ENCODE measurements at places on chromosomes 11 and 22.

DNA sequence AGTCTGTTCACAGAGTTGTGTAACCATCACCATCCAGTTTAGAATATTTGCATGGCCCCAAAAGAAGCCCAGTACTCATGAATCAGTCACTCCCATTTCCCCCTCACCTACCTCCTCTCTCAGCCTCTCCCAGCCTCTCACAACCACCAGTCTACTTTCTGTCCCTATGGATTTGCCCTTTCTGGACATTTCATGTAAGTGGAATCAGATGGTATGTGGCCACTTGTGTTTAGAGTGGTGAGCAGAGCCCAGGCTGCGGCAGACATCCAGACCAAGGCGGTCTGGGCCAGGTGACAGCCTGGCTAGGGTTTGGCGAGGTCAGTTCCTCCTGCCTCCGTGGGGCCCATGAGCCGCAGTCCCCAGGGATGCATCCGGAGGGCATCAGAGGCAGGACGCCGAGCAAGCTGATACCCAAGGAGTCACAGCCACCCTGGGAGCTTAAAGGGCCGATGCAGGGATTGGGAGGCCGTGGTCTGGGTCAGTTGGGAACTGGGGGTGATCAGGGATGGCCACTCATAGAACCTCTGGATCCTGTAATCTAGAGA, 53.3 kb upstream of the CLDN5 start:
- DNase-seq: no peak

GRCh38 chr11:1122664-1123002, 35.1 kb upstream of the MUC5AC start:
- DNase-seq: no peak

DNA sequence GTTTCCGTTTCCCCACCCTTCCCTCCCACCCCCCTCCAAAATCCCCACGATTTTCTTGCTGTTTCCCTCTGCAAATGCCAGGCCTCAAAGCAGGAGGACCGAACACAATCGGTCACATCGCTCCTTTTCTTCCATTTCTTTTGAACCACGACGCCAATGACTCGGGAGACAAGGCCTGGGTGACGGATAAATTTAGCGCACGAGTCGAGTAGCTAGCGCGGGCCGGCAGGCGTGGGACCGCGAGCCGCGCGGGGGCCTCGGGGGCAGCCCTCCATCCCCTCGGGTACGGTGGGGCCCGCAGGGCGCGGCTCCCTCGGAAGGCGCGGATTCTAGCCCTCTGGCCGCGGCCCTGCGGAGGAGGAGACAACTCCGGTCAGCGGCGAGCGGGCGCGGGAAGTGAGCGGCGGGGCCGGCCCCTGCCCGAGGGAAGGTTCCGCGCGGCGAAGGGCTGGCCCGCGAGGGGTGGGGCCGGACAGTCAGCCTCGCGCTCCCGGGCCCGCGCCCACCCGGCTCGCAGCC, 414 bp downstream of the JOSD1 start:
- peak; percentile 76 for DNase-seq

DNA sequence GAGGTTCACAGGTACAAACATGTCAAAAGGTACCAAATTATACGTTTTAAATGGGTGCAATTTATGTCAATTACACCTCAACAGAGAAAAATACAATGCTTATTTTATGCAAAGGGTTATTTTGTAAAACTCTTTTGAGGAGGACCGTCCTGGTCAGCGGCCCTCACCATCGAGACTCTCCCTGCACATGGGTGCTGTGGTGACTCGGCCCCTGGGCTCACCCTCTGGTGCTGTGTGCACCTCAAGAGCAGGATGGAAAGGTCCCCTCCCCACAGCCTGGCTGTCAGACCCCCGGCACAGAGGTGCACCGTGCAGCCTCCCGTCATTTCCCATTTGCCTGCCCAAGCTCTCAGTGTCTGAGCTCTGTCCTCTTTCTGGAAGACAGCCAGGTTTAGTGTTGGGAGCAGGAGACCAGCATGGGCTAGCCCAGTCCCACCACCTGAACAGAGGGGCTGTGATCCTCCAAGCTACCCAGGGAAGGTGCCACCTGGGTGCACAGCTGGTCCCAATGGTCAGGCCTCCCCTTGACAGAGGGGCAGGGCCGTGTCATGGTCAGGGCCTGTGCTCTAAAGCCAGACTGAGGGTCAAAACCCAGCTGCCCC, 41.8 kb upstream of the PRODH start:
- no peak for DNase-seq

DNA sequence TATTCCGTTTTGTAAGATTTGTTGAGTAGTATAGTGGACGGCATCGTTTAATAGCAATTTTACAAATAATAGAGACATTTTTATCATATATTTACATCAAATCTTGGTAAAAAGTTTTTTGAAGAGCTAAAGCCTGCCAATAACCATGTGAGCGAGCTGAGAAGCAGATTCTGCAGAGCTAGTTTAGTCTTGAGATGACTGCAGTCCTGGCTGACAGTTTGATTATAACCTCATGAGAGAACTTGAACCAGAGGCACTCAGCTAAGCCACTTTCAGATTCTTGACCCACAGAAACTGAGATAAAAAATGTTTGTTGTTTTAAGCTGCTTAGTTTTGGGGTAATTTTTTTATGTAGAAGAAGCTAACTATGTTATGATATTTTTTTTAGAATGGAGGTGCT, 78.9 kb downstream of the PDE3B start:
- DNase-seq: no peak

GRCh38 chr22:45757068-45757467, 85.4 kb downstream of the ATXN10 start:
- peak; percentile 20 for DNase-seq

GRCh38 chr11:44923806-44924205, 26.9 kb downstream of the TP53I11 start:
- no peak for DNase-seq

DNA sequence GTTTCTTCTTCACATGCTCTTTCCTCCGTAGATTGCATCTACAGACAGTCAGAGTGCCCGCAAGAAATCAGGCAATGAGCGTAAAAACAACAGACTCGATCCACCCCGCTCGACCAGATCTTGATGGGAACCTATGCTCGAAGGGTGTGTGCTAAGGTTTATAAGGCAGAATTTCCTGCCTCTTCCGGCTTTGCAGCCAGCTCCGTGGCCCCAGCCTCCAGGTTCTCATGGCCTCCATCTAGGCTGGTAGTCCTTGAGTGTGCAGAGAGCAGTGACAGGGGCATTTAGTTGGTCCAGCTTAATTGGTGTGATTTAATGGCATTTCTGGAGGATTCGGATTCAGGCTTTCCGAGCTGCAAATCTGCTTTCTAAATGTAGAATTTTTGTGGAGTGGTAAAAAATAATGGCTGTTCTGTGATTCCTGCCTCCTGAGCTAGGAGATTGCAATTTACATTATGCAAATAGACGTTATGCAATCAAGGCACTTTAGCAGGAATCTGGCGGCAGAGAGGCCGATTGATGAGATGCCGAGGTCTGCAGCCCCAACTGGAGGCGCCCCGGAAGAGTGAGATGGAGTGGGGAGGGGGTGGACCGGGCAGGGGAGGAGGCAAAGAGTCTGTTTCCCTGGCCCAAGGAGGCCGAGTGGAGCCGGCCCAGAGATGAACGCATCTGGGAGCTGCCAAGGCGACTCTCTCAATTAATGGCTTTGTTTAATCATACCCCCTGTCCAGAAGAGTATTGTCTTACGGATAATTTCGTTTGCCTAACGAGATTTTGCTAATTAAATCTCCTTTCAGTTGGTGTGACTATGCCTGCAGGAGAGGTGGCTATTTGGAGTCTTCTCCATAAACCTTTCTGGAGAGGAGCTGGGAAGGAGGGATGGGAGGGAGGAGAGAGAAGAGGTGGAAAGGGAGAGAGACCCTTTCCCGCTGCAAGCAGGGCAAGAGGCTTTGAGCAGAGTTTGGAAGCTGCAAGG, 75.3 kb downstream of the PKNOX2 start:
- no peak for DNase-seq

GRCh38 chr22:42937164-42937843, 77.6 kb downstream of the PACSIN2 start:
- no peak for DNase-seq

DNA sequence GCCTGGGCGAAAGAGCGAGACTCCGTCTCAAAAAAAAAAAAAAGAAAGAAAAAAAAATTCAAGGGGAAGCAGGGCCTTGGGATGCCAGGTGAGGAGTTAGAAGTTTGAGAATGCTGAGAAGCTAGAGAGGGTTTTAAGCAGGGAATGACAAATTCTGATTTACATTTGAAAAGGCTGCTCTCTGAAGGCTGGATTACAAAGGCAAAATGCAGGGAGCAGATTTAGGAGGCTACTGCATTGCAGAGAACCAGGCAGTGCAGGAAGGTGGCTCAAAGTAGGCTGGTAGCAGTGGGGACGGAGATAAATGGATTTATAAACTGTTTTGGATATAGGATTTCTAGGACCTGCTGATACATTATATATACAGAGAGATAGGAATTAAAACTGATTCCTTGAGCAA, 66.6 kb downstream of the KCNC1 start:
- no peak for DNase-seq

DNA sequence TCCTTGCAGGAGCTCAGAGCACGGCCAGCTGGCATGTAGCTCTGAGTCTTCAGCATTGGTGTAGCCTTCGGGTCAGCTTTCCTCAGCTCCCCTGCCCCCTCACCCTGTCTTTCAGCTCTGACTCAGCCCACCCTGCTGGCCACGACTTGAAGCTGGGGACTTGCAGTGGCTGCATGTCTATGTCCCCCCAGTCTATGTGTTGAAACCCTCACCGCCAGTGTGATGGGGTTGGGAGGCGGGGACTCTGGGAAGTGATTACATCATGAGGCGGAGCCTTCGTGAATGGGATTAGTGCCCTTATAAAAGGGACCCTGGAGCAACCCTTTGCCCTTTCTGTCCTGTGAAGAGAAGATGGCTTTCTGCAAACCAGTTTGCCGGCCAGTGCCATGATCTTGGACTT, 111.1 kb downstream of the CTTN start:
- peak; percentile 54 for DNase-seq

DNA sequence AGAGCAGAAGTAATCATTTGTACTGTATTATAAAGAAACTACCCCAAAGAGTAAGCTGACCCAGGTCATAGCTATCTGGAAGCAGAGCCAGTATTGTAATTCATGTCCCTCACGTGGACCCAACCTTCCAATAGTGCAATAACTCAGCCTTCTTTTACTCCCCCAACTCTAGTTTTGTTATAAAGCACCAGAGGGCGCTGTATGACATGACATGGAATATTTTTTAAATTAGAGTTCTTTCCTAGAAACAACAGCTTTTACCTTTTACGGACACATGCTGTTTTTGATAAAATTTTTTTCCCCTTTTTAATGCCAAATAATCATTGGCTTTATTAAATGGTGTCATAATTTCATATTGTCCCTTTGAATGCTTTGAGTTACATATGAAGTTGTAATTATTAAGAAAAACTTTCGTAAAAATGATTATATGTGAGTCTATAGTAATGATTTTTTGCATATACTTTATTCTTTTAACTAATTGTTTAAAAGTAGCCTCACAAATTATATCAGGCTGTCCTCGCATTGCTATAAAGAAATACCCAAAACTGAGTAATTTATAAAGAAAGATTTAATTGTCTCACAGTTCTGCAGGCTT, 76.9 kb downstream of the DKK3 start:
- DNase-seq: no peak

DNA sequence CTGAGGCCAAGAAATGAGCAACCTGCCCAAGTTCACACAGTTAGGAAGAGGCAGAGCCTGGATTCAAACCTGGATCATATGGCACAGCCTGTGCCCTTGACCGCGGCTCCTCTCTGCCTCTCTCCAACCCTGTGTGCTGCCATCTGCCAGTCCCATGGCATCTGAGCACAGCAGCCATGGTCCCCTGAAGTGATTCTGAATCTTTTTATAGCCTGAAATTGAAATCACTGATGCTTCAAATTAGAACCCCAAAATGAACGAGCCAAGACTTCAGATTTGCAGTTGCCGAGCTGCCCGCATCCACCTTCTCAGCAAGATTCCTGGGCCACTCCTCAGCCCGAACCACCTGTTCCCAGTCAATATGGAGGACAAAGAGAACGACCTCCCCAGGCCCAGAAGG, 252.7 kb downstream of the CTTN start:
- no peak for DNase-seq

GRCh38 chr11:118076754-118077281, at the start of gene TMPRSS4:
Gene TMPRSS4, plus strand, starts transcription at chr11:118077078. Its CDS starts 225 bp downstream, at chr11:118077303.
- peak; percentile 64 for DNase-seq

DNA sequence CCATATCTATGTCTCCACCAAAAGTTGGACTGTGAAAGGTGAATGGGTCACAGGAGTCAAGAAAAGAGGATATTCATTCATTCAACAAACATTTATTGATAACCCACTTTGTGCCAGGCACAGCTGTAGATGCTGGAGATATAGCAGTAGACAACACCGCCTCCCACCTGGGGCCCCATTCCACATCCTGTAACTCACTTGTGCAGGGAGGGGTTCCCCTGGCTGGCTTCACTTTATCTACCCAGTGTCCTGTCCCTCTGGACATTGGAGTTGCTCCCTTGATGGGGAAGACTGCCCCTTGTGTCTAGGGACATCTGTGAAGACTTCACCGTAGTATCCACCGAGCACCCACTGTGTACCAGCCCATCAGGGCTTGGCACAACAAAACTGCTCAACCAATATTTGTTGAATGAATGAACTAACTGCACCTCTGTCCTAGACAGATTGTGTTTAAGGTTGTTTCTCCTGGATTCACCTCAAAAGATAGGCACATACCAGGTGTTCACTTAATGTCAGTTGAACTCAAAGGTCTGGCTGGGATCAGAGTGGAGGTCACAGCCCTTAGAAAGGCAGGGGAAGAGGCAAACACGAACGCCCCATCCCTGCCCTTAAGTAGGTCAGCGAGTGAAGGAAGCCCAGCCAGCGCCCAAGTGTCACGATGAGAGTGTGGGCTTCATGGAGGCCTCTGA, 1.4 kb upstream of the OVOL1 start:
- DNase-seq: no peak

DNA sequence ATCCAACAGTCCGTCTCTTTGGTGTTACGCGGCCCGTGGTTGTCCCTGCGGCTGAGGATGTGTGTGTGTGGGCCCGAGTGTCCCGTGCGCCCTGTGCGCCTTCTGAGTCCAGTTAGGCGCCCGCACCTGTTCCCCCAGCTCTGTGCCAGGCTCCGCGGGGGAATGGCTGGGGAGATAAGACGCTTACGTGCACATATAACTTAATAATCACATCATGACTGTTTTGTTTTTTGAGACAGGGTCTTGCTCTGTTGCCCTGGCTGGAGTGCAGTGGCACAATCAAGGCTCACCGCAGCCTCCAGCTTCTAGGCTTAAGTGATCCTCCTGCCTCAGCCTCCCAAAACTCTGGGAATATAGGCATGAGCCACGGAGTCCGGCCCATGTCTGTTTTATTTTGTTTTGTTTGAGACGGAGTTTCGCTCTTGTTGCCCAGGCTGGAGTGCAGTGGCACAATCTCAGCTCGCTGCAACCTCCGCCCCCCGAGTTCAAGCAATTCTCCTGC, 817 bp downstream of the ARL2 start:
- no peak for DNase-seq

Measured in posterior cingulate gyrus (tissue), 11 donors.